Thyroid gland (tissue), 4 donors: ENCODE measurements at places on chromosomes 6 and 20. TPM values are rescaled to one million over a fixed set of nuclear protein-coding genes. Genes with fewer than 3 reads are reported as not detected.

GRCh38 chr6:25297823-25298522, 18.8 kb downstream of the CARMIL1 start:
- H3K36me3 ChIP-seq, result no peaks in the 10 kb centered on the region
- H3K4me1 ChIP-seq, result peaks cover 4% of the 10 kb centered on the region
- no peaks in the 10 kb centered on the region for H3K27me3 ChIP-seq
- no peak overlapping the region for H3K4me3 ChIP-seq

GRCh38 chr20:50323777-50324775, 133.4 kb downstream of the CEBPB start:
- no peaks in the 10 kb centered on the region for H3K27me3 ChIP-seq
- no peak overlapping the region for H3K4me3 ChIP-seq
- no peaks in the 10 kb centered on the region for H3K36me3 ChIP-seq
- no peak for DNase-seq
- H3K27ac ChIP-seq, result no peak overlapping the region

DNA sequence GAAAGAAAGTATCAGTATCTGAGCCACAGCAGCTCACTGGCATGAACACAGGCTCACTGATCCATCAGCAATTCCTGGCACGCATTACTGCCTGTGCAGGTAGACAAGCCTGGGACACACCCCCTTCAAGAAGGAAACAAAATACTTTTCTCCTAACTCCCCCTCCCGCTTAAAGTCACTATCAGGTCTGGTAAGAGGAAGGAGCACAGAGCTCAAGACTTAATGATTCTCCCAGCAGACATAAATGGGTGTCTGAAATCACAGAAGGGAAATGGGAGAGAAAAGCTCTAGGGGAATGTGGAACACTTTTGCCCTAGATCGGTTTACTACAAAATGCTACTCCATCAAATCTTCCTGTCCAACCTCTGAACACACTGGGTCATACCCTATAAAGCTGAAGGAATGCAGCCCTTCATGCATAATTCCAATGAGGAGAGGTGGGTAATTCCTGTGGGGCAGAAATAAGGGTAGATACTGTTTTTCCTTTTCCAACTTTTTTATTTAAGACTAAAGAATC, at the start of gene ADGRF1:
ADGRF1 (minus strand) TSS at position 58 of the 517 bp plus-strand sequence. CDS start 13,271 bp downstream, outside the sequence.
- peak within 1 kb of the TSS; percentile 62 for H3K27ac ChIP-seq
- no peaks in the 10 kb centered on the region for H3K36me3 ChIP-seq
- H3K27me3 ChIP-seq, result no peaks in the 10 kb centered on the region

DNA sequence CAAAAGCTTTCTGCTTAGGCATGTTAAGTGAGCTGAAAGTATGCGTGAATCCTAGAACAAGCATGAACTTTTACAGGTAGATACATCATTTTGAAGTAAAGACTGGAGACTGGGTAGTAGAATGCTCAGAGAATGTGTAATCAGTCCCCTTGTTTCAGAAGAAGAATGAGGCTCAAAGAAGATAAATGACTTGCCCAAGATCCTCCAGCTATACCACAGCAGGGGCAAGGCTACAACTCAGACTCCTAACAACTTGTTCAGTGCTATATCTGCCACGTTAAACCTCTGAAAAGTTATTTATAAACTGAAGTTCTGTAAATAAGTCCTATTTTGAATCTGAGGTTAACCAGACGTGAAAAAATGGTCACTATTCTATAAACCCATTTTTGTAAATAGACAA, 2.9 kb downstream of the RIPOR2 start:
- no peak for DNase-seq
- H3K27me3 ChIP-seq, result no peaks in the 10 kb centered on the region
- no peak overlapping the region for H3K4me3 ChIP-seq
- H3K36me3 ChIP-seq, result no peaks in the 10 kb centered on the region

DNA sequence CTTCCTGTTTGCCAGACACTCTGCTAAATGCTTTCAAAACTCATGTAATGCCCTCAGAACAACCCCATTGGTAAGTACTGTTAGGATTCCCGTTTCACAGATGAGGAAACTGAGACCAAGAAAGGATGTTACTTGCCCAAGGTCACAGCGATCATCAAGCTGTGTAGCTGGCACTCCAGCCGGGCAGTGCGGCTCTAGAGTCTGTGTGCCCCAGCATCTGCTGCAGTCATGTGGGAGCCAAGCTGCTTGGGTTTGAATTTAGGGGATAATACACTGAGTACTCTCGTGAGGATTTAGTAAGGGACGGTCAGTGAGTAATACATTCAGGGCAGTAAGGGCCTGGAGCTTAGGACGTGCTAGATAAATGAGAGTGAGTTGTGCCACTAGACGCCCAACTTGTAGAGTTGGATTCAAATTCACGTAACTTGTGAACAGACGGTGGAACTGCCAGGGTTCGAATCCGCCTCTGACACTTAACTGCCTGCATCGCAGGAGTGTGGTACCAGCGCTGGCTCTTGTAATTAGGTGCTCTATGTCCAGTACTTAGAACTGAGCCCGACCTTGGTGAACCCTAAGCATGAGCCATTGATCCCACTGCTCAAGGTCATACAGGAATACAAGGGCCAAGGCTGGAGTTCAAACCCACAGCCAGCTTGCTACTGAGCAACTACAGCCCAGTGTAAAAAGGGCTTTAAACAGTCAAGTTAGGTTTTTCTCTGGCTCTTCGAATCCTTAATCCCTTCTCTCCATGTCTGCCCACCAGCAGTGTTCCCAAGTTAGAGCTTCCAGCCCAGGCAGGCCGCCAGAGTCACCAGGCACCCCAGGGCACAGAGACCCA, 70.2 kb downstream of the EYA2 start:
- no peaks in the 10 kb centered on the region for H3K27me3 ChIP-seq
- no peak overlapping the region for H3K4me3 ChIP-seq
- no peak for DNase-seq
- H3K4me1 ChIP-seq, result peaks cover 54% of the 10 kb centered on the region
- peak overlapping the region; percentile 91 for H3K27ac ChIP-seq

- no peaks in the 10 kb centered on the region for H3K36me3 ChIP-seq
- DNase-seq, result no peak
- H3K27ac ChIP-seq, result no peak overlapping the region
- no peaks in the 10 kb centered on the region for H3K27me3 ChIP-seq
- H3K4me1 ChIP-seq, result no peaks in the 10 kb centered on the region
Observed at GRCh38 chr6:169439710-169440109, 186.1 kb upstream of the THBS2 start.

DNA sequence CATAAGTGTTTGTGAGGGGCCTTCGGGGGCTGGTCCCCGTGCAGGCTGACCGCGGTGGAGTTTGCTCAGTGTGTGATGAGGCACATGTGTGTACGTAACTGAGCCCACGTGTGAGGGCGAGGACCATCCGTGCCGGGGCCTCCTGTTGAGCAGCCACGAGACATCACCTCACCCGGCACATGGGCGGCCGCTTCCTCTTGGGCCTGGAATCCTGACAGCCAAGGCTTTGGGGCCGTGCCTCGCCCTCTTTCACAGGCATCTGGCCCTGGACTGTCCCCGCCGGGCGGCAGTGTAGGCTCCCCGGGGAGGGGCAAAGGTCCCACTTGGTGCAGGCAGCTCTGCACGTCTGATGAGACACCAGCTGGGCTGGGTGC, 202.3 kb downstream of the DLL1 start:
- H3K36me3 ChIP-seq, result no peaks in the 10 kb centered on the region
- H3K27ac ChIP-seq, result no peak overlapping the region
- DNase-seq, result no peak

- no peak overlapping the region for H3K27ac ChIP-seq
- no peaks in the 10 kb centered on the region for H3K36me3 ChIP-seq
- H3K27me3 ChIP-seq, result no peaks in the 10 kb centered on the region
- no peaks in the 10 kb centered on the region for H3K4me1 ChIP-seq
- DNase-seq, result no peak
- no peak overlapping the region for H3K4me3 ChIP-seq
Observed at GRCh38 chr20:56848561-56848960, 219.5 kb downstream of the TFAP2C start.

The HLA-DRA gene
- total RNA-seq, result 53.0 TPM

The MKKS gene
- 27.8 TPM for total RNA-seq

DNA sequence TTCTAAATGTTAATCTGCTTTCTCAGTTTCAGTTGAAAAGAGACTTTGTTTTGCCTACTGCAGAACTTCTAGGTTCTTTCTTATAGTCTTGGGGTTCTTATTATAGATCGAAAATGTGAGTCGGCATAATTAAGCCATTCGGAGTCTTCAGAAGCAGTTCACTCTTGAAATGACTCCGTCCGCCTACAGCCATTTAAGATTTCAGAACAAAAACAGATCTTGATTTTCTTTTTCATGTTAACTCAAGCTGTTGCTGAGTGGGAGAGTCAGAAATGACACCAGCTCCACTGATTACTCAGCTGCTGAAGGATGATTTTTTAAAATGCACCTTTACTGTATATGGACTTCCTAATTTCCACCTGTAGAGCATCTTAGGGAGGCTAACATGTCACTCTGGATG, 15.9 kb downstream of the PRDM1 start:
- peak overlapping the region; percentile 88 for H3K27ac ChIP-seq
- H3K4me3 ChIP-seq, result no peak overlapping the region
- H3K4me1 ChIP-seq, result peaks cover 28% of the 10 kb centered on the region
- H3K27me3 ChIP-seq, result no peaks in the 10 kb centered on the region

GRCh38 chr6:119493980-119494379, 144.4 kb upstream of the MAN1A1 start:
- H3K4me3 ChIP-seq, result no peak overlapping the region
- no peak overlapping the region for H3K27ac ChIP-seq
- H3K4me1 ChIP-seq, result no peaks in the 10 kb centered on the region
- no peaks in the 10 kb centered on the region for H3K27me3 ChIP-seq

The GNMT gene
- 2.2 TPM for total RNA-seq

- no peak overlapping the region for H3K27ac ChIP-seq
- H3K4me3 ChIP-seq, result no peak overlapping the region
- DNase-seq, result no peak
- H3K36me3 ChIP-seq, result no peaks in the 10 kb centered on the region
Observed at GRCh38 chr6:141956046-141956761, 176.5 kb upstream of the GJE1 start.

The BNIP5 gene
- not detected for total RNA-seq

DNA sequence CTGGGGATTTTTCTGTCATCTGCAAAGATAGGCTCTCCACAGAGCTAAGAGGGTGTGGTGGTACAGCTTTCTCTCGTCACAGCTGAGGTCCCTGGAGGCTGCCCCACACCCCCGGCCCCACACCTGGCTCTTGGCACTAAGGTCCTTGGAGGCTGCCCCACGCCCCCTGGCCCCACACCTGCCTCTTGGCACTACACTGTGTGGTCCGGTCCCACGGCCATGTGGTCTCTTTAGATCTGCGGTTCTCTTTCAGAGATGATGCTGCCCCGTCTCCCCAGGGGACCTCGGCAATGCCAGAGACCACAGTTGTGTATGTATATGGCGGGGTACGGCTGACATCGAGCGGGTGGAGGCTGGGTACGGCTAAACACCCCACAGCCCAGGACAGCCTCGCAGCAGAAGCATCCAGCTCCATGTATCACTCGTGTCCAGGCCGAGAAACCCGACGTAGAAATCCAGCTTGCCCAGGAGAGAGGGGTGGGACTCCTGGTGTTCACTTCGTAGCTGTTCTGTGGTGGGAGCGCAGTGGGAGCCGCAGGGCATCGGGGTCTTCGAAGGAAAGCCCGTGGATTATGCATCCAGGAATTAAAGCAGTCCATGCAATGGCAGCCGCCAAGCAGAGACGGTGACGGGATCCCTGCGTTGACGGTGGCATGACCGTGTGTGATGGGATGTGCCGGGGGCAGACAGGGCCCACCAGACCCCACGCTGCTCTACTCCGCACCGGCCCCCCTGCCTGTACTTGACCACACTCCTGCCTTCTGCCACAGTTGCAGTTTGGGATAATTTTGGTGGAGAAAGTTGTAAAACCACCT, 292.1 kb downstream of the CDH4 start:
- H3K4me3 ChIP-seq, result no peak overlapping the region
- no peaks in the 10 kb centered on the region for H3K4me1 ChIP-seq
- H3K27ac ChIP-seq, result no peak overlapping the region
- H3K27me3 ChIP-seq, result no peaks in the 10 kb centered on the region

The NOX3 gene
- total RNA-seq, result not detected

DNA sequence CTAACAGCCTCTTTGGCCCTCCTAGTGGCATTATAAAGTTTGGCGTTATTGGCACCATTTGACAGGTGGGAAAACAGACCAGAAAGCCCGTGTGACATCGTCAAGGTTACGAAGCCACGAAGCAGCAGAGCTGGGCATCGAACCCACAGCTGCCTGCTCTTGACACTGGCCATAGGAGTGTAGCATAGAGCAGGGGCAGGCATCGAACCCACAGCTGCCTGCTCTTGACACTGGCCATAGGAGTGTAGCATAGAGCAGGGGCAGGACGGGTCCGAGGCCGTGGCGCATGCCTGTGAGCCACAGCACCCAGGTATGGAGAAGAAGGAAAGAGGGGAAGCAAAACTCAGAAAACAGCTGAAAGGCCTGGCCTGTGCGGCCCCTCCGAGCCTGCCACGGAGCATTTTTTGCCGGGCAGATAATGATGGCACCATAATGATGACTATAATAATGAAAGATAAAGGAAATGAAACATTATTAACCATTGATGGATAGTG, 33.1 kb downstream of the CDH4 start:
- no peaks in the 10 kb centered on the region for H3K4me1 ChIP-seq
- DNase-seq, result no peak
- H3K27ac ChIP-seq, result no peak overlapping the region

GRCh38 chr20:47727170-47727880, 58.0 kb downstream of the SULF2 start:
- H3K27me3 ChIP-seq, result no peaks in the 10 kb centered on the region
- no peaks in the 10 kb centered on the region for H3K4me1 ChIP-seq
- H3K4me3 ChIP-seq, result no peak overlapping the region
- no peak overlapping the region for H3K27ac ChIP-seq

DNA sequence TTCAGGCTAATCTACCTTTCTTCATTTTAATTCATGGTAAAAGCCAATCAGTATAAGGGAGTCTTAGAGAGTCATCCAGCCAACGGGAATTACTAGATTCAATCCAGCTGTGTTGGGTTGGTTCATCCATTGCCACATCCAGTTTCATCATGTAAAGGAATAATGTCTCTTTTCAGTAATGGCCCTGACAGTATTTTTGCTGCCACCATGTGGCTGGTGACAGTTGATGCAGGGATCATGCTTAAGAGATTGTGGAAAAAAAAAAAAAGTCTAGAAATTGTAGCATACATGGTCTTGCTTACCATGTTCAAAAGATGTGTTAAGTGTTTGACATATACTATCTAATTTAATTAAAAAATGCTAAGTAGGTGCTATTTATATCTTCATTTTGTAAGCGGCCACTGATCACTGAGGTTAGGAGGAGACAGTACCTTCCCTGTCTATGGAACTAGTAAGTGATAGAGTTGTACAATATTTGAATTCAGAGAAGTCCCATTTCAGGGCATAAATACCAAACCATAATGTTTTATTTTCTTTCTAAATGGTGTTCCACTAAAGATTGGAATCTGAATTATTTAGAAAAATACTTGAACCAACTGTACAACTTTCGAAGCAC, 135.9 kb downstream of the KHDRBS2 start:
- DNase-seq, result peak; percentile 34
- no peaks in the 10 kb centered on the region for H3K27me3 ChIP-seq
- peaks cover 7% of the 10 kb centered on the region for H3K4me1 ChIP-seq
- H3K4me3 ChIP-seq, result no peak overlapping the region
- H3K36me3 ChIP-seq, result no peaks in the 10 kb centered on the region
- no peak overlapping the region for H3K27ac ChIP-seq
